Left kidney (tissue), 8 donors: ENCODE measurements at places on chromosomes 1 and 21. TPM values are rescaled to one million over a fixed set of nuclear protein-coding genes. Genes with fewer than 3 reads are reported as not detected.

Gene ACTN2
- 0.37 TPM for polyA plus RNA-seq

Gene LAPTM5
- polyA plus RNA-seq, result 12.7 TPM

Gene PRAMEF18
- polyA plus RNA-seq, result not detected

- DNase-seq, result no peak
These were observed 176.4 kb downstream of the ZNF281 start for GRCh38 chr1:200233393-200233792.

GRCh38 chr1:15075817-15076216, 77.7 kb upstream of the TMEM51 start:
- DNase-seq, result no peak

- no peak for DNase-seq
These were observed 39.9 kb upstream of the CD1D start for GRCh38 chr1:158140764-158141192.

- no peak for DNase-seq
These were observed 99.0 kb downstream of the NFIA start for GRCh38 chr1:61181067-61182038.

DNA sequence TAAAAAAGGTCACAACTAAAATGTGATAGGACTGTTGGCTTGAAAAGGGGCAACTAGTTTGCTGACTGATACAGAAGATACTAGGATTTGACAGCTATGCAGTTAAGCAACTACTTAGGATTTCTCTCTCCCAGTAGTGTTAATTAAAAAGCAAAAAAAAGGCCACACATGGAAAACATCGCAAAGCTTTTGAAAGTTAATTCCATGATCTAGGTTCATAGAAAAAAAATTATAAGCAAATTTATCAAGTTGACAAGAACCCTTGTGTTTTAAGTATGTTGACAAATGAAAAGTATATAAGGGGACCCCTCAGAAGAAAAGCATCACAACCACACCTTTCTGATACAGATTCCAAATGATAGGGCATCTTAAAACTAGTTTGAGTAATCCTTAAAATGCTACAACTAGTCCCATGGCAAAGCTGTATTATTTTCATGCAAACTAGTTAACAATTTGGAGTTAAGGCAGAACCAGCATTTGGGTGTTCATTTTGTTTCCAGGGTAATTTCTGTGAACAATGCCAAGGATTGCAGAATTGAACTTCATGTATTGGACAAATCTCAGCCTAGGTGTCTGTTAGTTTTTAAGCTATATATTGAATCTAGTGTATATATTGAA, 4.1 kb downstream of the PNRC2 start:
- DNase-seq, result no peak

DNA sequence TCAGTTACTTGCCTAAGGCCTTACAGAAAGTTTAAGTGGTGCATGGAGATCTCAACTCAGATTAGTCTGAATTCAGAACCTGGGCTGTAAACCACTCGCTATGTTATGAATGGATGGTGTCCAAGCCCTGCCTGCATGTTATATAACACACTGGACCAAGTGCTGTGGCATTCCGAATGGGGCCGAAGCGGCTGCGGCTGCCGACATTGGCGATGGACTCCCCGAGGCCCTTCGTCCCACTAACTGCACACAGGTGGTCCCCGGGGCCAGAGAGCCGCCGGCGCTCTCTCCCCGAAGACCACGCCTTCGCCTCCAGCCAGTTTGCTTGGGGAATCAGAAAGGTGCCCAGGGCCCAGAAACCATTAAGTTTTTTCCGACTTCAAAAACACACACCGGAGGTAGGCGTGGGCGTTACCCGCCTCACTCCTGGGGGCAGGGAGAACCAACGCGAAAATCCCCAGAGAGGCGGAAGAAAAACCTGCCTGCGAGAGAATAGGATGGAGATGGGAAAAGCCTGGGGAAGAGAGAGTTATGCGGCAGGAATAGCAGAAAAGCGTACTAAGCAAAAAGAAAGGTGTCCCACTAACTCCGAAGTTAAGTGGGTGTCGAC, 579 bp upstream of the TENT5C start:
- no peak for DNase-seq

Gene FAM72B
- polyA plus RNA-seq, result 6.0 TPM

Gene COL11A1
- 6.9 TPM for polyA plus RNA-seq

Gene GBP3
- 14.2 TPM for polyA plus RNA-seq

GRCh38 chr1:8047686-8048445, 21.8 kb upstream of the ERRFI1 start:
- no peak for DNase-seq

Gene SPATA17
- 17.0 TPM for polyA plus RNA-seq

DNA sequence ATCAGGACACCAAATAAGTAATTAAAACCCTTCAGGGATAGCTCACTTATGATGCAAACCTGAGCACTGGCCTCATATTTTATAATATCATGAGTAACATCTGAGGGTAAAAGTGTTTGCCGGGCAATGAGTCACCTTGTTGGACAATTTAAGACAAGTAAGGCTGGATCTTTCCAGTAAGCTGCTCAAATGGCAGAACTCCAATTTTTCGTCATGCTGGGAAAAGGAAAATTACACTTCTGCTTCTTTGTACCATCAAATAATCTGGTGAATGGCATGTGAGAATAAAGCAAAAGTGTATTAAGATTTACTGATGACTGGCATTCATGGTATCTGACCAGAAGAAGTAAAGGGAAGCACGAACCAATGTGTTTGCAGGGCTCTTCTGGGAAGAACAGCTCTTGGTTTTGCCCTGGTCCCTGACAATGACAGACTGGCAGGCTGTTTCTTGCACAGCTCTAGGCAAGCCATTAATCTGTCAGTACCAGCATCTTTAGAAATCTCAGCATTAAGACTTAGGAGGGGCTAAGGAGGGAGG, 392.2 kb downstream of the VAV3 start:
- DNase-seq, result no peak

Gene IFI44L
- 7.6 TPM for polyA plus RNA-seq

Gene RPE65
- polyA plus RNA-seq, result 0.22 TPM

Gene ARHGAP30
- 2.2 TPM for polyA plus RNA-seq

- no peak for DNase-seq
These were observed 19.6 kb downstream of the UBAP2L start for GRCh38 chr1:154240294-154240833.

DNA sequence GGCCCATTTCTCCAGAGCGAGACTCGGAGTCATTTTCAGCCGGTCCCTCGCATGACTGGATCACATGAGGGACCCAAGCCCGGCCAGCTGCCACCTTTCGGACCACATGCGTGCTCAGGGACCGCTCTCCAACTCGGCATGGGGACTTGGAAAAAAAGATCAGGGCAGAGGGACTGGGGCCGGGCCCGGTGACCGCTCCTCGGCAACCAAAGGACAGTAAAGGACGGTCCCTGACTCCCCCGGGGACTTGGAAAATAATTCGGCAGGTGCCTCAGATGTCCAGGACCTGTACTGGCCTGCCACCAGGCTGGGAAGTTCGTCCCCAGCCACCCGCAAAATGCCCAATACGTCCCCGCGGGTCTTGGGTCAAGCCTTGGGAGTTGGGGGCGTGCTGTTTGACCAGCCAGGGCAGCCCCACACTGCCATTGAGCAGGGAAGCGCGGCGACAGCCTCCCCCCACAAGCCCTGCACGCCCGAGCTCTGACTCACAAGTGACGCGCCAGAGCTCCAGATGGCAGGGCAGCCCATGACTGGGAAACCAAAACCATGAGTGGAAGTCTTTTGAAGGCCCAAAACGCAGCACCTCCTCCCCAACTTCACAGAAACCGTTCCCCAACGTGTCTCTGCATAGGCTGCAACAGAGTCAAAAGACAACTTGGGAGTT, 134.5 kb downstream of the LIPI start:
- no peak for DNase-seq

Gene LCE3E
- not detected for polyA plus RNA-seq

DNA sequence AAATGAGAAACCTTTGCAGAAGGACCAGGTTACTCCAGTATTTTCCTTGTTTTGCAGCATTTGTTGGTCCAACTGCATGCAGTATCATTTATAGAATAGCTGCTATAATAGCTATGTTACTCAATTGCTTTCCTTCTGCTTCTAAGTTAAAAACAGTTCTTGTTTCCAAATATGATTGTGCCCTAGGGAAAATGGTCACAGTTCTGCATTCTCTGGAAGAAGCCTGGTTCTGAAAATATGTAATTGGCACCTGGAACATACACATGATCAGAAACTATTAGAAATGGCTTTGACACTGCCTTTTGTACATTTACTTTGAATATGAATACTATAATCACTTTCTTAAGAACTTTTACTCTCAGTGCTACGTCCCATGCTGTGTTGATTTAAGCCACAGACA, 33.6 kb downstream of the HENMT1 start:
- no peak for DNase-seq

DNA sequence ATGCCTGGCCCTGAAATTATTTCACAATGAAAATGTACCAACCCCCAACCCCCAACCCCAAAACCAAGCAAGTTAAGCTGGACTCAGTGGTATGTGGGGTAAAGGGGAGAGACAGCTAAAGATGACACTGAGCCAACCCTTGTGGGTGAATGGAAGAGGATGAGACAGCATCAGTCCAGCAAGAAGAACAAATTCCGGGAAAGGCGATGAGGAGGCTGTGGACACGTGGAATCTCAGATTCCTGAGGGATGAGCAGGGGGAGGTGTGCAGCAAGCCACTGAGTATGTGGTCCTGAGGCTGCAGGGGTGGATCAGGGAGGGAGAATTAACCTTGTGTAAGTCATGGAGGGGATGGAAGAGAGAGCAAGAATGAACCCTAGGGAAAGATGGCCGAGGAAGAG, 14.4 kb upstream of the ZNF362 start:
- DNase-seq, result no peak

GRCh38 chr1:1220197-1220596, 6.2 kb upstream of the TNFRSF4 start:
- no peak for DNase-seq

Gene PRR9
- polyA plus RNA-seq, result not detected

- no peak for DNase-seq
These were observed 31.1 kb downstream of the LHX8 start for GRCh38 chr1:75165264-75165663.

- no peak for DNase-seq
These were observed 153.0 kb downstream of the DNM3 start for GRCh38 chr1:171994293-171994692.

DNA sequence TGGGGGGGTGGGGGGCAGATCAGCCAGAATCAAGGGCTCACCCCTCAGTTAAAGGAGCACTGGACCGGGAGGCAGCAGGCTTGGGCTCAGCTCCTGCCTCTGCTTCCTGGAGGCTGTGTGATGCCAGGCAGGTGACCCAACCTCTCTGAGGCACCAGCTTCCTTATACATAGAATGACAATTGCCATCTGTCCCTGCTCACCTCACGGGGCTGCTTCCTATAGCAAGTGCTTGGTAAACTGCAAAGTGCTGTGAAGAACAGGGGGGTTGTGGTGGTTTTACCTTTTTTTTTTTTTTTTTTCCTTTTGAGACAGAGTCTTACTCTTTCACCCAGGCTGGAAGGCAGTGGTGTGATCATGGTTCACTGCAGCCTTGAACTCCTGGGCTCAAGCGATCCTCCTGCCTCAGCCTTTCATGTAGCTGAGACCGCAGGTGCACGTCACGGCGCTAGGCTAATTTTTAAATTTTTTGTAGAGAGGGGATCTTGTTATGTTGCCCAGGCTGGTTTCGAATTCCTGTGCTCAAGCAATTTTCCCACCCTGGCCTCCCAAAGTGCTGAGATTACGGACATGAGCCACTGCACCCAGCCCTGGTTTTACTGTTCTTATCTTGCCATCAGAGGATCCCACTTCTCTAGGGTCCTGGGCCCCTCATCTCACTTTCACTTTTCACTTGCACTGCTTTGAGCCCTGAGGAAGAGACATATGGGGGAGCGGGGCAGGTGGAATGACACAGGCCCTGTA, 11.6 kb downstream of the KCNQ4 start:
- no peak for DNase-seq

DNA sequence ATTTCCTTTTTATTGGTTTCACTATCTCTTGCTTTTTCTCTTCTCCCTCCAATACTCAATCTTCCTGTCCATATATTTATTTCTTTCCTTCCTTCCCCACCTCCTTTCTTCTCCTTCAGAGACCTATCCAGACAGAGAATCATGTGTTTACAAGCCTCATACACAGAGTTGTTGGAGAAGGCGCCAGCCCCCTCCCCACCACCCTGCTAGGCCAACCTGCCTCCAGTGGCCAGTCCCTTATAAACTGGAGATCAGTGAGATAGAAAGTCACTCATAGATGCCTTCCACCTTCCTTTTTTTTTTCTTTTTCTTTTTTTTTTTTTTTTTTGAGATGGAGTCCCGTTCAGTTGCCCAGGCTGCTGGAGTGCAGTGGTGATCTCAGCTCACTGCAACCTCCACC, 53.3 kb downstream of the CD247 start:
- no peak for DNase-seq

- no peak for DNase-seq
These were observed 106.0 kb downstream of the PTPRU start for GRCh38 chr1:29342351-29342750.

- no peak for DNase-seq
These were observed 60.8 kb upstream of the KRTAP19-8 start for GRCh38 chr21:31099122-31099521.

DNA sequence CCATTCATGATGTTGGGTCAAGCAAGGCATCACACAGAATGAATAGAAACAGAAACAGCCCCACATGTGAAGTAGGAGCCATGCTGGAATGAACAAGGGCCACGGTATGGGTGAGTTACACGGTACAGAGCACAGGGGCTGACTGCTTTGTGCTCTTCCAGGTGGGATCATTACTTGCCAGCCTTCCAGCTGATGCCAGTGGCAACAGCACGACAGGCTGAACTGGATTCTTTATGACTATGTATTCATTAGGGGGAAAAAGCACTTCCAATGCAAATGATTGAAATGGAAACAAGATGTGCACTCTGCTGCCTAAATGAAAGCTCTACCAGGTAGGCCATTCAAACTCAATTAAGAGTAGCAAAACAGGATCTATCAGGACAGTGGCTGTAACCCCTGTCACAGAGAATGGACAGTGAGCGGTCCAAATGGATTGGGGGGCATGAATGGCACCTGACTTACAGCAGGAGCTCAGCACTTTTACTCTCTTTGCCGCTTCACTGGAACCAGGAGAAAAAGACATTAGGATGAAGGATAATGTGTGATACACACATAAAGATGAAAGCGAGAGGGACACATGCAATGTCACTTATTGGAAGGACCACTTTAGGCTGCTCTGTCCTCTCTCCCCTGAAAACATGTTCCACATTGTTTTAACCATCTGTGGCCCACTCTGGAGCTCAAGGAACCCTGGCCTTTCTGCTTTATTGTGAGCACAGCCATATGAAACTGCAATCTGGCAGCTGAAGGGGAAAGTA, 23.4 kb upstream of the IRF2BP2 start:
- no peak for DNase-seq

GRCh38 chr21:42038826-42039425, 28.8 kb upstream of the ZBTB21 start:
- no peak for DNase-seq

DNA sequence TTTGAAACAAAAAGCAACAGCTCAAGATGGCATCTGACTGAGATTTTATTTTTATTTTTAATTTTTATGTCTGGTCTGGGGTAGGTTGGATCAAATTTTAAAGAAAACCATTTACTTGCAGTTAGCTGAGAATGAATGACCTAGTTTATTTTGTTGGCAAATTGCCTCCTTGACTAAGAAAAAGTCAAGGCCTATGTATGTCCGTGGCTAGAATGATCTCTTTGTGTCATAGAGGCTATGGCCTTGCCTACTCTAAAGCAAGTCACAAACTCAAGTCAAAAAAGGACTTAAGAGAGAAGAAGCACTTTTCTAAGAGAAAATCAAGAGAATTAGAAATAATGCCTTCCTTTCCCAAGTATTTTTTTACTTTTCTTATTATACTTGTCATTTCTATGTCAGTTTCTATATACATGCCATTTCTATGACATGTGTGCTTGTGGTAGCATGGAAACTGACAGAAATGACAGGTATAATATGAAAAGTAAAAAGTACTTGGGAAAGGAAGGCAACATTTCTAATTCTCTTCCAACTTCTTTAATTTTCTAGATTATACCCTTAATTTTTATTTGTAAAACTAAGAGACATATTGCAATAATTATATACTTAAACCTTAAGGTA, 136.7 kb downstream of the CENPF start:
- no peak for DNase-seq

Gene TMEM200B
- polyA plus RNA-seq, result 13.4 TPM
